Smooth muscle cell of bladder (primary cell): ENCODE measurements at places on chromosomes 2 and 18. TPM values are rescaled to one million over a fixed set of nuclear protein-coding genes. Genes with fewer than 3 reads are reported as not detected.

EPHA4 gene
- 26.7 and 39.5 TPM in 2 replicates for total RNA-seq

TCF4 gene
- 53.7 and 63.3 TPM in 2 replicates for total RNA-seq

EGR4 gene
- not detected in 2 replicates for total RNA-seq

COPS9 gene
- 93.3 and 122 TPM in 2 replicates for total RNA-seq
